ENCODE measurements at places on chromosomes 16 and 17.

GRCh38 chr16:58027161-58027915, 1.8 kb downstream of the MMP15 start:
- DNase-seq = no peak

GRCh38 chr16:69253870-69254341, 57.2 kb upstream of the VPS4A start:
- DNase-seq = no peak

- DNase-seq = no peak
Observed at GRCh38 chr17:49018748-49019147, 21.6 kb downstream of the IGF2BP1 start.

- DNase-seq = no peak
Observed at GRCh38 chr17:15233022-15233805, 31.9 kb downstream of the PMP22 start.

- no peak for DNase-seq
Observed at GRCh38 chr16:996681-997080, 15.1 kb downstream of the SOX8 start.

DNA sequence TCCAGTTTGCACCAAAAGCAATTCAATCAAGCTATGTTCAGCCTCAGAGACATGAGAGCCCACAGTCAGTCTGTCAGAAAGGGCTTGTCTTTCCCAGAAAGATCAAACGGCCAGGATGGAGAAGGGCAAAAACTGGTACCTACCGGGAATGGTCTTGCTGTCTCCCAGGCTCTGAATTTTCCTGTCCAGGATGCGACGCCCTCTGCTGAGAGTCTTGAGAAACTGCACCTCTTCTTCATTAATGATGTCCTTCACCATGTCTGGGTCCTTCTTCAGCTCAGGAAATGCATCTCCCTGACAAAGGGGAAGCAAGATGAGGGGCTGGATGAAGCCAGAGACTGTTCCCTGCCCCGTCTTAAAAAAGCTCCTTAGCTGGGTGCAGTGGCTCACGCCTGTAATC, 15.8 kb upstream of the EXOSC6 start:
- DNase-seq = no peak

GRCh38 chr17:75642182-75642783, 9.0 kb downstream of the SMIM5 start:
- DNase-seq = no peak

DNA sequence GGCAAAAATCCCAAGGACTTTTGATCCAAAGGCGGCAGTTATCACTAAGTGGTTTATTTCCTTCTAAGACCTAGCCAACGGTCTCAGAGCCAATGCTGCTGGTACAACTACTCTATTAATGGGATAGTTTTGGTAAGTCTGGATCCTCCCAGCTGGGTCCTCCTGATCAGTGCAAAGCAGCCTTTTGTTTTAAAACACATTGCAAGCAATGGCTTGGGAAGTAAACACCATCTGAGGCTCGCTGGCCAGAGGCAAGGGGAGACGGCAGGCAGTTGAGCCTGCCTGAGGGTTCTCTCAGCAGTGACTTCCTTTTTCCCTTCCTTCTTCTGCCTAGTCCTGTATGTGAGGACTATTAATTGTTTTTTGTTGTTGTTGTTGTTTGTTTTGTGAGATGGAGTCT, 1.6 kb upstream of the SLC5A10 start:
- DNase-seq = no peak

DNA sequence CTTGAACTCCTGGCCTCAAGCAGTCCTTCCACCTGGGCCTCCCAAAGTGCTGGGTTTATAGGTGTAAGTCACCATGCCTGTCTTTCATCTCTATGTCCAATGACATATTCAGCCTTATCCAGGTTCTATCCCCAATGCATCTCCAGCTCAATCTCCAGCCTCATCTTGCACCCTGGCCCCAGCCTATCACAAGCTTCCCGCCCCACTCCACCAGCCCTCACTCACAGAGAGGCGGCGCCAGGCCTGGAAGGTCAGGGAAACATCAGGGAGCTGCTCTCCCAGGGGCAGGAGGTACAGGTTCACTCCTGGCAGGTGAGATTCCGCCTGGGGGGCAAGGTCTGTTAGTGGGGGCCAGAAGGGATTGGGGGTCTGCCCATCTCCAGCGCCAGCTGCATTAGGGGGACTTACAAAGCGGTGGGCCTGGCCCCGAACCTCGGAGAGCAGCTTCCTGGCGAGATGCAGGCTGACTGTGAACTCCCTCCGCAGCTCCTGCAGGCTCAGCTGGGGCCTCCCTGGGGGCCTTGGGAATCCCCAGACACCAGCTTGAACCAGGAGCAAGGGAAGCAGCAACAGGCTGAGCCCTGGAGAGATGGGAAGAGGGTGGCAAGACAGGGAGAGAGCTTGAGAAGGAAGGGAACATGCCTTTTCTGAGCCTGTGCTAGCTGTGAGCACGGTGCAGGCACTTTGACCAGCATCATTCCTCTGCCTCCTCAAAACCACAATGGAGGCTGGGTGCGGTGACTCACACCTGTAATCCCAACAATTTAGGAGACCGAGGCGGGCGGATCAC, 3.0 kb downstream of the IL27 start:
- DNase-seq = no peak

All from SIG-M5 (cell line).